ENCODE measurements at places on chromosomes 5 and 9.

DNA sequence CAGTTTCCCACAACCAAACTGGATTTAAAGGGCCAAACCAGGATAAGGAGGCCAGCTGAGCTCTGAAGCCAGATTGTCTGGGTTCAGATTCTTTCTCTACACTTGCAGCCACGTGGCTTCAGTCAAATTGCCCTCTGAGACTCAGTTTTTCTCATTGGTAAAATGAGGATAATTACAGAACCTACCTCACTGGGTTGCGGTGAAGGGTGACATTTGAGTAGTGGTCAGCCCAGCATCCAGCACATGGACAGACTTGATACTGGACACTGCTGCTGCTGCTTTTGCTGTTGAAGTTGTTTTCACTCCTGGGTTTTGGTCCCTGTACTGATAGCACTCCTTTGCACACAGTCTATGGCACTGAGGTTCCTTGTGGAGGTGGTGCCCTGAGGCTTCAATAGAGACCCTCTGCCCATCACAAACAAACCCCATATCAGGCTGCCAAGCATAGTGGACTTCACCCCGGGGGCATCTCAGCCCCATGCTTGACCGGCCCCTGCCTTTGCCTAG, 25.7 kb upstream of the CDKN2AIPNL start:
- no peak for DNase-seq

- DNase-seq: no peak
Measured at GRCh38 chr5:33631139-33631538, 190.4 kb downstream of the TARS1 start.

- DNase-seq: no peak
Measured at GRCh38 chr5:84242286-84242685, 142.4 kb downstream of the EDIL3 start.

- DNase-seq: no peak
Measured at GRCh38 chr9:93582550-93582949, 6.2 kb downstream of the PHF2 start.

DNA sequence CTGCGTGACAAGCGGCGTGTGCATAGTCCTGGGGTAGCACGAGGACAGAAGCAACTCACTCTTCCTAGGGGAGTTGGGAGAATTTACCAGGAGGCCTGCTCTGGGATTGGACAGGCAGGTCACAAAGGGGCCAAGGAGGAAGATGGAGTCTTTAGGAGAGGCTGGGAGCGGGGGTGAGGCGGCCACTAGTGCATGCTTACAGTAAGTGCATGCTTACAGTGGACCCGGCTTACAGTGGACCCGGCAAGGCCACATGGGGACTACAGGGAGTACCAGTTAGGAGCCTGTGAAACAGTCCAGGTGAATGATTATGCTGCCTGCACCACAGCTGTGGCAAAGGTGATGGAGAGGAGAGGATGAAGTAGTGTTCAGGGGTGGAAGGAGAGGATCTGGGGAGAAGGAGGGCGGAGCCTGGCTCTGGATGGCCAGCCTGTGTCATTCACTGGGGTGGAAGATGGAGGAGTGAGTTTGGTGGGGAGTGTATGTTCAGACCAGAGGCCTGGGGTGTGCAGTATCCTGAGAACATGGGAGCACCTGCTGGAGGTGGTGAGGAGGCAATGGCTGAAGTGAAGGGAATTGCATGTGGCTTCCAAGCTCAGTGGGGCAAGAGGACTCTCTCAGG, 78.7 kb downstream of the CRB2 start:
- DNase-seq: no peak

DNA sequence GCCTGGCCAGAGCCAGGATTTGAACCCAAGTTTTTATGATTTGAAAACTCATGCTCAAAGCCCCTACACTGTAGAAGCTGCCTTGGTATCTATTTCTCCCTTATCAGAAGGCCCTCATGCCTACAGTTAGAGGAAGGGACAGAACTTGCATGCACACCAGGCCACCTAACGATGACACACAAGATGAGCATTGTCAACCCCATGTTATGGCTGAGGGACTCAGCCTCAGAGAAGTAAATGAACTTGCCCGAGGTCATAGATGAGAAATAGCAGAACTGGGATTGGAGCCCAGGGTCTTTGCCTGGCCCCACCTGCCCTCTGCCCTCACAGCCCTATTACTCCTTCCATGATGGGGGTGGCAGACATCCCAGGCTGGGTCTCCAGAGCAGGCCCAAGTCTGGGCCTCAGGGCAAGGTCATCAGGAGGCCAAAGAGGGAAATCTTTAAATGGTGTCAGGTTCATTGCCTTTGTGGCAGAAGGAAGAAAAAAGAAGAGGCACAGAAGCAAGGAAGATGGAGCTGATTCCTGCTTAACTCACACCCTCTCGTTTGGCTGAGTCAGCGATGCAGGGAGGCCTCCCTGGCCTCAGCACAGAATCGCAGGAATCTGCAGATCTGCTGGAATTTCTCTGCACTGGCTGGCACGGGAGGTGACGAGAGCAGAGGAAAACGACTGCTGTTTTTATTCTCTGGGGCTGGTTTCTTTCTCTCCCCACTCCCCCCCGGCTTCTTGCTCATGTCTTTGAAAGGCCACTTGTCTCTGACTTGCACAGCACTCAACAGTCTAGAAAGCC, 20.6 kb upstream of the CRB2 start:
- no peak for DNase-seq

DNA sequence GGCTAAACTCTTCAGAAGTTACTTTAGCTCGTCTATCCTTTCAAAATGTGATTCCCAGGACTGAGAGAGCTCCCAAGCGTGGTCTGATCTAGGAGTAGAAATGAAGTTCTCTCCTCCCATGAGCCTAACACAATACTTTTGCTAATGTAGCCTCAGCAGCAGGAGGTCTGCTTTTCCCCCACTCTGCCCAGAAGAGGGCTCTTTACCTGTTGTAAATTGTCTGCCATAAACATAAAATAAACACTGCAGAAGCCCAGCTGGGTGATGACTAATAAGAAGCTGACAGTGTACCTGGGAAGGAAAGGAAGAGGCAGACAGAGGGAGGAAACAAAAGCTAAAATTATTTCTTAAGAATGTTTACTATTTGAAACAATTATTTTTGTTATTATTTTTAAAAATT, 15.4 kb downstream of the SLC36A3 start:
- no peak for DNase-seq

- DNase-seq: no peak
Measured at GRCh38 chr9:18488886-18489285, 14.9 kb downstream of the ADAMTSL1 start.

All from CD4-positive, alpha-beta T cell treated with Interleukin-1 beta for 1 hour (primary cell).